ENCODE measurements at places on chromosomes 6 and 20.

DNA sequence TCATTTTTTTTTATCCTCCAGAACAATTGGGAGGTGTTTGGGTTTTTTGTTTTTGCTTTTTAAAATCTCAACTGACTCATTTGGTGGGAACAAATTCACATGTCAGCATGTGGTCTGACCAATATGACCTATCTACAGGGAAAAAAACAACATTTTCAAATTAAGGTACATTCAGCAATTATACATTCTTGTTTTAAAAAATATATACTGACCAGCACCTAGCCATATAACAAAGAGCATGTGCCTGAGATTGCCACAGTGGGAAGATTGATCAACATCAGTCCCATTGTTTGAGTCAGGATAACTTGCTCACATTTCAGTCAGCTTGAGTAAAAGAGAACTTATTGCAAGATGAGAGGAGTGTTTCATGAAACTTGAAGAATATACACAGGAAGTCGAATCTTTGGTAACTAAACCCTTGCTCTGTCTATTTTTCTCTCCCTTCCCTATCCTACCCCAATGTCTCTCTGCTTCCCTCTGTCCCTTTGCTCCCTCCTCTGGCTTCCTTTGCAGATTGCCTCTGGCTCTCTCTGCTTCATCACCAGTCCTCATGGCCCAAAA lies 163.2 kb upstream of the TAB2 start:
- DNase-seq, result no peak

- no peak for DNase-seq
Measured at GRCh38 chr6:135994857-135995544, 143.5 kb downstream of the PDE7B start.

DNA sequence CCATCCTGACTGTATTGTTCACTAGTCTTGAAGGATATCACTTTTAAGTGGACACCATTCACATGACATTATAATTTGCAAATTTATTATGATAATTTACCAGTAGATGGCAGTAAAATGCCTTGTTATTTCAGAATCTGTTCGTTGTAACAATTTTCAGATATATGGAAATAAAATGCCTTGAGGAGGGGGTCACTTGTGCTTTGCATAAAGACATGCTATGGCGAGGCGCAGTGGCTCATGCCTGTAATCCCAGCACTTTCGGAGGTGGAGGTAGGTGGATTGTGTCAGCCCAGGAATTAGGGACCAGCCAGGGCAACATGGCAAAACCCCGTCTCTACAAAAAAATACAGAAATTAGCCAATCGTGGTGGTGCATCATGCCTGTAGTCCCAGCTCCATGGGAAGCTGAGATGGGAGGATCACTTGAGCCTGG lies 9.0 kb upstream of the NCOA6 start:
- DNase-seq, result no peak

DNA sequence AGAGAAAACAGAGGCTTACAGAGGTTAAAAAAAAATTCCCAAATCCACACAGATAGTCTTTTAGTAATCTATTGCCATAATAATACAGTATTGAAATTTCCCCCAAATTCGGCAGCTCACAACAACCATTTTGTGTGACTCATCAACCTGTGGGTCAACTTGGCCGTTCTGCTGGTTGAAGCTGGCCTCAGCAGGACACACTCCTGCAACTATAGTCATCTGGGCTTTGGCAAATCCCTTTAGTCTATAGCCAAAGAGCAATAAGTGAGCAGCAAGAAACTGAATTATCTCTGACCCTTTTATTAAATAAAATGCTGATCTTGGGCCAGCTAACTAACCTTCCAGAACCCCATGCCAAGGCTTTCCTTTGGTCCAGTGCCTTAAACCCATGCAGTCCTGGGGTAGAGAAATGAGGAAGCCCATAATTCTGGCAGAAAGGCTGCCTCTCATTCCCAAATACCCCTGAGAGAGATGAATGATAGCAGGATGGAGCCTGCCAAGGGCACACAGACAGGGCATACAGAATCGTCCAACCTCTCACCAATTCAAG lies 17.2 kb upstream of the SNAP25 start:
- DNase-seq, result no peak

- DNase-seq, result no peak
Measured at GRCh38 chr6:159902620-159903019, 11.8 kb downstream of the MAS1 start.
